ENCODE measurements at places on chromosomes 7 and 10.

- DNase-seq, result no peak
These were observed 88.1 kb upstream of the FOXI2 start for GRCh38 chr10:127648885-127649284.

- no peak for DNase-seq
These were observed 56.2 kb upstream of the NPY start for GRCh38 chr7:24227603-24228359.

DNA sequence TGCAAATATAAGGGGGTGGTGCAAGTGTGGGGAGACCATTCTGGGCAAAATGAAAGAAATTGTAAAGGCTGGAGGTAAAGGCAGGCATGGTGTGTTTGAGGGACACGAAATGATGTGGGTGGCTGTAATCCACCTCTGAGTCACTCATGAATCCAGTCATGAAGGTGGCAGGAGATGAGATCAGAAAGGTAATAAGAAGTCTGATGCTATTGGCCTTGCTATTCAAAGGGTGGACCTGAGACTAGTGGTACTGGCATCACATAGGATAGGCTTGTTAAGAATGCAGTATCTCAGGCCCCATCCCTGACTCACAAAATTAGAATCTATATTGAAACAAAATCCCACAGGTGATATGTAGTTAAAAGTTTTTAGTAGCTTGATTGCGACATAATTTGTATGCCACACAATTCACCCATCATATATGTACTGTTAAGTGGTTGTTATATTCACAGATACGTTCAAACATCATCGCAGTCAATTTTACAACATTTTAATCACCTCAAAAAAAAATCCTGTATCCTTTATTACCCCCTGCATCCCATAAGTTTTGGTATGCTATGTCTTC is 85.6 kb downstream of the ST8SIA6 start:
- no peak for DNase-seq

GRCh38 chr7:4837041-4837802 is 24.6 kb downstream of the PAPOLB start:
- DNase-seq, result no peak

- DNase-seq, result no peak
These were observed 94.0 kb downstream of the RNLS start for GRCh38 chr10:88489107-88489506.

DNA sequence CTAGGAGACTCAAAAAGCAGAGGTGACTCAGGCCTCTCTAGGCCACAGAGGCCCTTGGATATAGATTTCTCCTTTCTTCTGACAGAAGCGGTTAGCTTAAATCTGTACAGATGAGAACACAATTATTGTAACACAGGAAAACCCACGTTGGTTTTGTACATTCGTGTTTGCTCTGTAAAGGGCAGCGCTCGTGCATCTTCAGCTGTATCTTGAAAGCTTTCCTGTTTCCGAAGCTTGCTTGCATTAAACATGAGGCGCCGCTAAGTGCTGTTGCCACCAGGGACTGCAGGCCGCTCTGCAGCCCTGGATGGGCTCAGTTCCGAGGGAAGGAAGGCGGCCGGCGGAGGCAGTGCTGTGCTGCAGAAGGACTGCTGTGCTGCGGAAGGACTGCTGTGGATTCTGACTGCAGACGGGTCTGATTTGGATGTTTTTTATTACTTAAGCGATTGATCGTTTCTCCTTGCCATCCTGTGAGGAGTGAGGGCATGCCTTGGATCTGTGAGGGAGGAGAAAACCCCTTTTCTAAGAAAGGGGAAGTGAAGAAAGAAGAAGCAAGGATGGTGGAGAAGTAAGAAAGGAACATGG is 53.3 kb downstream of the FHIP2A start:
- peak; percentile 64 for DNase-seq

DNA sequence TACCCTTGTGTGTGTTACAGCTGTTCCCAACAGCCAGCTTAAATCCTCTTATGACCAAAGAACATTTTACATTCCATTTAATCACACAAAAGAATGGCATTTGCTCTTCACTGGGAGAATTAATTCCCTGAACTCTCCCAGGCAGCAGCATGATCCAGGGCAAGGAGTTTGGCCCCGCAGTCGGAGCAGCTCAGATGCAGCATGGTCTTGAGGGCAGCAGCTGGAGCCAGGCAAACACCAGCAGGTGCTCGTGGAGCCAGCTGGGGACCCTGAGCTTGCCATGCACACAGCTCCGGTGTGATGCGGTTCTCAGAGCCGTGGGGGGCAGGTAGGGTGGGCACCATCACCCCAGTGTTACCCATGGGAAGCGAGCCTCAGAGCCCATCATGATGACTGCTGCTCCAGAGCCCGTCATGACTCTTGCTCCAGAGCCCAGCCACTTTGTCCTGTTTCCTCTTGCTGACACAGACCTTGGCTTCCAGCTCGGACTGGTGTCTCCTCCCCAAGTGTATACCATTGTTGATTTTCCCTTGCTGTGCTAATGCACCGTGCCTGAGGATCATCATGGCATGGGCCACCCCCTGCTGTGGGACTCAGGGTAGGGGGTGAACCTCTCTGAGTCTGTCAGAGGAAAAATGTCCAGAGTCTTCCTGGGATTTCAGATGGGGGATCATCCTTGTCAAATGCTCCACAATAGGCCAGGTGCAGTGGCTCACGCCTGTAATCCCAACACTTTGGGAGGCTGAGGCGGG is 75.8 kb downstream of the ZRANB1 start:
- DNase-seq, result no peak

DNA sequence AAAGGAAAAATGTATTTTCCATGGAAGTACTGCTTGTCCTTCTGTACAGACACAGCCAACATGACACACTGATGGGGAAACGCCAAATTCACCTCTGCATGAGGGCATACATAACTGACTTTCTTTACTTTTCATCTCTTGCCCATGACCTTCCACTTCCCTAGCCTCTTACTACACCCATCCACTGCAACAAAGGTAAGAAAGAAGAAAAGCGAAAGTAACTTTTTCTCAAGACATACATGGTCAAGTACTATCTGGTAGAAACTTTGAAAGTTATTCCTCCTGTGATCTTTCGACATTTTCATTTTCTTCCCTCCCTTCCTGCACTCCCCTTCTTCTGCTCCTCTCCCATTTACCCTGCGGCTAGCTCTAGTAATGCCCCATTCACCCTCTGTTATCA is 130.8 kb downstream of the USP6NL start:
- DNase-seq, result no peak

GRCh38 chr7:117950601-117951260 is 77.5 kb upstream of the CTTNBP2 start:
- DNase-seq, result no peak

- peak; percentile 46 for DNase-seq
These were observed 41.4 kb downstream of the COL1A2 start for GRCh38 chr7:94436018-94436604.

GRCh38 chr10:131876508-131876907 is 24.3 kb upstream of the PPP2R2D start:
- no peak for DNase-seq

- DNase-seq, result no peak
These were observed 1577.2 kb upstream of the LRRTM3 start for GRCh38 chr10:65348637-65349036.

- no peak for DNase-seq
These were observed 40.6 kb downstream of the AKR1D1 start for GRCh38 chr7:138116892-138117291.

- peak; percentile 63 for DNase-seq
These were observed 171.2 kb downstream of the REEP3 start for GRCh38 chr10:63692220-63692896.

DNA sequence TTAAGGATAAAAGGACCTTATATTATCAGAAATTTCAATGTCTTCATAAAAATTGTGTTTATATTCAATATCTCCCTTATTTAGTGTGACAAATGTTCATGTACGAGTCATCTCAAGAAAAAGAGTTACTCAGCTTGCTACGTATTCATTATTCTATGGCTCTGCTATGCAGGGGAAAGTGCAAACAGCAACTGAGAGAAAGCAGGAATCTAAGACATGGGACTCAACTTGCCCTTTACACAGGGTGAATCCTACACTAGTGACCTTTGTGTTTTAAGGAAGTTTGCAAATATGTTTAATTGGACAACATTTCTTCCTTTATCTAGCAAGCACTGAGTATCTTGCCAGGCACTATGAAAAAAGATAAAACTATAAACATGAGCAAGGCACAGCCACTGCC is 104.7 kb downstream of the NPSR1 start:
- DNase-seq, result peak; percentile 2

GRCh38 chr7:118153551-118154177 is 30.3 kb upstream of the LSM8 start:
- DNase-seq, result peak; percentile 54

DNA sequence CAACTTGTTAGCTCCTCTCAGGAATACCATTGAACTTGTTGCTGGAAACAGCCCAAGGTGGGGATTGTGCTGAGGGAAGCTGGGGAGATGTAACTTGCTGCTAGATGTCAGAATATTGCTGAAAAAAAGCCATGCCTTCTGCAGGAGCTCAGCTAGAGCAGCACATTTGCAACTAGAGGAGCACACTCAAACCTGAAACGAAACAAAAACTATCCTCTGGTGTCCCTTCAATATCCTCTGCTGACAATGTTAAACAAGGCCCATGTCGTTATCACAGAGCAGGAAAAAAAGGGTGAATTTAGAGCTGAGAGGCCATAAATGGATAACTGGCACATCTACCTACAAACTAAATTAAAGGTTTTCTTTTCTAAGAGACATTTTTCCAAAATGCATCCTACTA is 53.7 kb upstream of the MACC1 start:
- DNase-seq, result no peak

DNA sequence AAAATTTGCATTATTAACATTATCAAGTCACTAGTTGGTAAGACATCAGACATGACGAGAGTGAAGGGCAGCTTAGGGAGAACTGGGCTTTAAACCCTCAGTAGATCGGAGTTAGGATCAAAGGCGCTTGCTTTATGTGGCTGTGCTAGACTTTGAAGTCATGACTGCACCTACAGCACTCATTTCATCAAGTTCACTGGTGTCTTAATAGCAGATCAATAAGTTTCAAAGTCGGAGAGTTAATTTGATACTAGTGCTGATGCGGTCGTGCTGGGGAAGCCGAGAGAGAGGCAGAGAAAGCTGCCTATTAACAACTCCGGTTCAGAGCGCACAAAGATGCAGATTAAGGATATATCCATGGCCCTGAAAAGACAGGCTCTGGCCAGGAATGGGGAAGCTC is 172.9 kb downstream of the TCF7L2 start:
- DNase-seq, result no peak

DNA sequence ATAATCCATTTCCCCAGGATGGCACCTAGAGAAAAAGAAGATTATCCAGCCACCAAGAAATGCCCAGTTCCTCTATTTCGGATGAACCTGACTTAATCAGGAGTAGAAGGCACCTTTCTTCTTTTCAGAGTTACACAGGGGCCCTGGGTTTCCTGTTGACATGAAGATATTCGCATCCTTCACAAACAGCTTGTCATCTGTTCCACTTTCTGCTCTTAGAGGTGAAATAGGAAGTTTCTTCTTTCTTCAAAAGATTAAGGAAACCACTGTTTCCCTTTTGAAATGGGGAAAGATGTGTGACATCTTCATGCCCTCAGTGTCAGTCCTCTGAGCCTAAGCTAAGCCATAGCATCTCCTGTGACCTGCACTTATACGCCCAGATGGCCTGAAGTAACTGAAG is 39.1 kb upstream of the RAB18 start:
- DNase-seq, result peak; percentile 51

- no peak for DNase-seq
These were observed 17.2 kb upstream of the ATP6V0E2 start for GRCh38 chr7:149856583-149856982.

GRCh38 chr10:66678521-66678920 is 247.3 kb upstream of the LRRTM3 start:
- no peak for DNase-seq

GRCh38 chr7:81869670-81870069 is 99.8 kb upstream of the HGF start:
- no peak for DNase-seq

- DNase-seq, result no peak
These were observed 228.7 kb downstream of the CHRM2 start for GRCh38 chr7:137097111-137097510.

- DNase-seq, result peak; percentile 90
These were observed 29.7 kb downstream of the OAT start for GRCh38 chr10:124388823-124389612.

DNA sequence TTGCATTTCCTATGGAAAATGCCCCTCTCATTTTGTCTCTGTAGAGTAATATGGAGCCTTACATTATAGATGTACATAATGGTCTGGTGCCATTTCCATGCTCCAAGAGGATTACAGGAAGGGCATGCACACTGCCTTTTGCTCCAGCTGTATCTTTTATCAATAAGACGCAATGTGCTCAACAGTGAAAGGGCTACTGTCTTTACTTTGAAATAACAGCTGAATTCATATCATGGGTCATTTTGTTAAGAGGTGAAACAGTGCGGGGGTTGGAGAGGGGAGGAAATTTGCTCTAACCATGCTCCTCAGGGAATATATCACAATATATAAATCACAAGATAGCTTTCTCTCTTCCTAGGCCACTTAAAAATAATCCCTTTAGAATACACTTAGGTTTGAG is 77.7 kb downstream of the ICA1 start:
- DNase-seq, result no peak

GRCh38 chr10:104809288-104810090 is 168.4 kb downstream of the SORCS3 start:
- no peak for DNase-seq

- no peak for DNase-seq
These were observed 192.3 kb upstream of the AOAH start for GRCh38 chr7:36916619-36917018.

DNA sequence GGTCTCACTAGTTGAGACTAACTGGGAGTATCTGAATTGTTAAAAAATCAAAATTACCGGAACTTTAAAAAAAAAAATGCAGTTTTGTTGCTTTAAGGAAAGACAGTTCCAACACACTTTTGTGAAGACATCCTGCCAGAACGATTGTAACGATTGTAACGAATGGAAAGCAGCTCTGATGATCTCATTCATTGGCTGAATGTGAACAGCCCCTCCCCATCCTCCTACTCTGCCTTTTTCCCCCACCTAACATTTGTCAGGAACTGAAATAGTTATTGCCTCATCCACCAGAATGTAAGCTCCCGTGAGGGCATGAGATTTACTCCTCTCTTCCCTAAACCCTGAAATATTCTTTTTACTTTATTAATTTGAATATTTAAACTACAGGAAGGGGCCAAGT is 23.1 kb upstream of the ZC3HAV1L start:
- DNase-seq, result peak; percentile 45
